ENCODE measurements at places on chromosomes 13 and 19.

GRCh38 chr13:31742097-31742734, 2.9 kb downstream of the RXFP2 start:
- peak; percentile 76 for DNase-seq

DNA sequence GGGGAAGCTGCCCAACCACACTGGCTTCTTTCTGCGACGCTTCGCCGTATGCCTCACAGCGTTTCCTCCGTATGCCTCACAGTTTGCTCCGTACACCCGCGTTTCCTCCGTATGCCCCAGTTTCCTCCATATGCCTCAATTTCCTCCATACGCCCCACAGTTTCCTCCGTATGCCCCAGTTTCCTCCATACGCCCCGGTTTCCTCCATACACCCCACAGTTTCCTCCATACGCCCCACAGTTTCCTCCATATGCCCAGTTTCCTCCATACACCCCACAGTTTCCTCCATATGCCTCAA, 22.6 kb downstream of the GAS6 start:
- DNase-seq, result no peak

DNA sequence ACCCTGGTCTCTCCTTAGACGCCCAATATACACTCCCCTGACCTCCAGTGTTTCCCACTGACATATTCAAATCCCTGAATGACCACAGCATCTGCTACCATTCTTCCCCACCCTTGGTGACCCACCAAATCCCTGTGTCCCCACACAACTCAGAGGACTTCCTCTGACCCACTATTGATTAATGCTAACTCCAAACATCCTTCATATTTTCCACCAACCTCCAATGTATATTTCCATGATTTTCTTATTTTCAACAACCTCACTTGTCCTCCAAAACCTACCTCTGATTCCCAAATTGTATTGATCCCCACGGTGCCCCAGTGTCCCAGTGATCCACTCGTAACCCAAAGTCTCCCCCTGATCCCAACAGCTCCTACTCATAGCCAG, 526 bp upstream of the DMWD start:
- DNase-seq, result no peak

DNA sequence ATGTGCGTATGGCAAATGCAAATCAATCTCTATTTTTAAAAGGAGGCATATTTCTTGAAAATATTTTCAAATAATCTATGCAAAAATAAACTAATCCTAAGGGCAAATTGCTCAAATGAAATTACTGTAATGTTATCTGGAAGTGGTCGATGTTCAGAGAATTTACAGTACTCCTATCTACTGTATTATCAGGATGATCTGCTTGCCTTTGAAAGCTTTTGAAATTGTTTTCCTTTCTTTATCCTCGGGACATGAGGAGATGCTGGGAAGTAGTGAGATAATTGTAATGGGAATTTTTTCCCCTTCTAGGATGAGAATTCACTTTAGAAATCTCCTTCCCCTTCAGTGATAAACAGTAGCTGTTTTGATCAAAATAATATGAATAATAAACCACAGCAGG, 577.2 kb upstream of the MIR17HG start:
- DNase-seq, result no peak

- no peak for DNase-seq
These were observed at the start of gene LYPD4 for GRCh38 chr19:41844601-41845000. TSS of gene LYPD4 (minus strand) at chr19:41844683. CDS start at chr19:41839285, 5,398 bp downstream.

DNA sequence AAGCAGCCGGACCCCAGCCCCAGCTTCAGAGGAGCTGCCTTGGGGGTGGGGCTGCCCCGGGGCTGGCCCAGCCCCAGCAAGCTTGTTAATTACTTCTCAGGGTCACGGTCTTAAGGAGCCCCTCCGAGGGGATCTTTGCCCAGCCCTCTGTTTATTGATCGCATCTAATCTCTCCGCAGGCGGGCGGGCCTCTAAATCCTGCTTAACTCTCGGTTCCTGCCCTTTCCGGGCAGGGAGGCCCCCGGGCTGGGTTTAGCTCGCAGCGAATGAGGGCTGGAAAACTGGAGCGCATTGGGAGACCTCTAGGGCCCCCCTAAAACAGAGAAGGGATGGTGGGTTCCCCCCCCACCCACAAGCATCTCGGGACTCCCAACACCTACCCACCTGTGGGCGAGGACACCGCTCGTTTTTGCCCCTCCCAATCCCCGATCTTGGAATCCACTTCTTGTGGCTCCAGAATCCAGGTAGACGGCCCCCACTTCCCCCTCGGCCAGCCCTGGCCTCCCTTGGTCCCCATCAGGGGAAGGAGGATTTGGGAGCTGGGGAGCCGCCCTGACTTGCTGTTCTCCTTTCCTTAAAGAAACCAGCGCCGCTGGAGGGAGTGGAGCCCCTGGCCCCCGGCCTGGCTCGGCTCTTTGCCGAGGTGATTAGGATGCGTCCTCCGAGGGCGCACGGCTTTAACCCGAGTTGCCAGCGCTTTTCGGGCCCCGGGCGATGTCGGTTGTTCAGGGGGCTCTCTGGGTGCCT, 59.5 kb upstream of the ADGRL1 start:
- DNase-seq, result no peak

- peak; percentile 38 for DNase-seq
These were observed at the start of gene FARP1 for GRCh38 chr13:98142380-98143156. TSS of gene FARP1 (plus strand) at chr13:98143094. CDS start at chr13:98213243, 70,149 bp downstream.

GRCh38 chr13:113948034-113948742, 25.7 kb downstream of the C13orf46 start:
- DNase-seq, result no peak

GRCh38 chr19:31249217-31249616, 100.0 kb downstream of the TSHZ3 start:
- no peak for DNase-seq

- DNase-seq, result no peak
These were observed 129.3 kb downstream of the ATP11A start for GRCh38 chr13:112819111-112819510.

DNA sequence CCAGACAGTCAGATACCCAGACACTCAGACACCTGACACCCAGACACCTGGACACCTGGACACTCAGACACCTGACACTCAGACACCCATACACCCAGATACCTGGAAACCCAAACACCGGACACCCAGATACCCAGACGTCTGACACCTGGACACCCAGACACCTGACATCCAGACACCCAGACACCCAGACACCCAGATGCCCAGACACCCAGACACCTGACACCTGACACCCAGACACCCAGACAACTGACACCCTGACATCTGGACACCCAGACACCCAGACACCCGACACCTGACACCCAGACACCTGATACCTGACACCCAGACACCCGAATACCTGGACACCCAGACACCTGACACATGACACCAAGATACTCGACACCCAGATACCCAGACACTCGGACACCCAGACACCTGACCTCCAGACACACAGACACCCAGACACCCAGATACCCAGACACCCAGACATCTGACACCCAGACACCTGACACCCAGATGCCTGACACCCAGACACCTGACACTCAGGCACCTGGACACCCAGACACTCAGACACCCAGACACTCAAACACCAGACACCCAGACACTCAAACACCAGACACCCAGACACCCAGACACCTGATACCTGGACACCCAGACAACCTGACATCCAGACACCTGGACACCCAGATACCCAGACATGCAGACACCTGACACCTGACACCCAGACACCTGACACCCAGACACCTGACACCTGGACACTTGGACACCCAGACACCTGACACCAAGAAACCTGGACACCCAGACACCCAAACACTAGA, 19.1 kb downstream of the C19orf12 start:
- DNase-seq, result no peak

- DNase-seq, result no peak
These were observed 19.4 kb upstream of the CRTC1 start for GRCh38 chr19:18663940-18664530.

GRCh38 chr19:9958379-9958821, 22.1 kb upstream of the OLFM2 start:
- DNase-seq, result no peak

- no peak for DNase-seq
These were observed 8.1 kb downstream of the BLOC1S3 start for GRCh38 chr19:45186509-45187334.

- DNase-seq, result no peak
These were observed 176.9 kb downstream of the SHISA2 start for GRCh38 chr13:25874907-25875306.

DNA sequence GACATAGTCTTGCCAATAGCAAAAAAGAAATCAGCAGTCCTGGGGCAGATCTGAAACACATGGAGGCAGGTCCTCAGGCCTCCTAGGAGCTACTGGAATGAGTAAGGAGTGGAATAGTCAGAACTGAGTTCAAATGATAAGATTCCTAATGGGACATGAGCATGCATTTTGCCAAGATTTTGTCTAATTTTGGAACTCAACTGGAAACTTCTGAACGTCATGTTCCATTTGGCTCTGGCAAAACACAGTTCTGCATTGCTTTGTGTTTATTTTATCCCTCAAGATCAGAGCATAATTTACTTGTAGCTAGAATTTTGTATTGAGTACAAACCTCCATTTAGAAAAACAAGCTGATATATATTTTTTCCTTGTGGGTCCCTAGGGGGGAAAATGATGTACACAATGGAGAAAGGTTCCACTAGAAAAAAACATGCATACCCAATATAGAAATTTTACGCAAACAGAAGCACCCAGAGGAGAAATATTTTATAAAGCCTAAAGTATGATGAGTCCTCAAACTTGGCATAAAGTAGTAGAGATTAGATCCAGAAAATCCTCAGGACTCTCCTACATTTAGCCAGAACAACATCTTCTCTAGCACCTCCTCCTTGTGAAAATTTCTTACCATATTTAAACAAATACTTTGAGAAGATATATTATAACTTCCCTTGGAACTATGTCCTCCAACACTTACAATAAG, 149.0 kb upstream of the SERP2 start:
- no peak for DNase-seq

- no peak for DNase-seq
These were observed 10.2 kb downstream of the COLGALT1 start for GRCh38 chr19:17565611-17566010.

DNA sequence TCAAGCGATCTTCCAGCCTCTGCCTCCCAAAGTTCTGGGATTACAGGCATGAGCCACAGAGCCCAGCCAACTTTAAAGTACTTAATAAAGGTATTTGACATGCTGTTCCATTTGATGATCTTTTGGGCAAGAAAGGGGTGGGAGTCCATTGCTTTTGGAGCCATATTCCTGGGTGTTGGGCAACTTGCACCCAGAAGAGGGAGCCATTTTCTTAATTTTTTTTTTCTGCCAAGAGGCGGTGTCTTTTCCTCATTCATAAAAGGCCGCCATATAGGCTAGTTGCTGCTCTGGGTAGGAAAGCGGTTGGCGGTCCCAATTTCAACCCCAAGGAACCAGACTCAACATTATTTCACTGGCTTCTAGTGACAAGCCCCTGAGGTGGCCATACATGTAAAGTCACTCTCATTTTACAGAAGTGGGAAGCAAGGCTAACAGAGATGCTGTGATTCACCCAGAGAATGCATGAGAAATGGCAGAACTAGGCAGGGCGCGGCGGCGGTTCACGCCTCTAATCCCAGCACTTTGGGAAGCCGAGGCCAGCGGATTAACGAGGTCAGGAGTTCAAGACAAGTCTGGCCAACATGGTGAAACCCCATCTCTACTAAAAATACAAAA, 139.6 kb downstream of the CACNA1A start:
- peak; percentile 37 for DNase-seq

- DNase-seq, result no peak
These were observed 529.8 kb upstream of the NBEA start for GRCh38 chr13:34412295-34412694.

DNA sequence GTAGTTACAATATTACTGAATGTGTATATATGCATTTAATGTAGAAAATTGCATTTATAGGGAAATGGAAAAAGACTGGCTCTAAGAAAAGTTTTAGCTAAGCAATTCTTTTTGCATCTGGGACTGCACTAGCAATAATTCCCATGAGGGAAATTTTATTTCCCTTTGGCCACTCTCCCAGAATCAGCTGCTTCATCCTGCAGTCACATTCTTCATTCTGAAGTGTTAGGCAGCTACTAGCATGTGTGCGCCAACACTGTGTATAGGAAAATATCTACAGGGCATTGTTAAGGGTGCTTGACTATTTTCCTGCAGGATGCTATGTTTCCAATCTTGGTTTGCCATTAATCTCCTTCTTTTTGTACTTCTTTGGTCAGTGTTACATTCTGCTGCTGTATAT, 312.8 kb upstream of the PCDH20 start:
- DNase-seq, result no peak

- DNase-seq, result no peak
These were observed 377.0 kb downstream of the ITGBL1 start for GRCh38 chr13:101829484-101829883.

DNA sequence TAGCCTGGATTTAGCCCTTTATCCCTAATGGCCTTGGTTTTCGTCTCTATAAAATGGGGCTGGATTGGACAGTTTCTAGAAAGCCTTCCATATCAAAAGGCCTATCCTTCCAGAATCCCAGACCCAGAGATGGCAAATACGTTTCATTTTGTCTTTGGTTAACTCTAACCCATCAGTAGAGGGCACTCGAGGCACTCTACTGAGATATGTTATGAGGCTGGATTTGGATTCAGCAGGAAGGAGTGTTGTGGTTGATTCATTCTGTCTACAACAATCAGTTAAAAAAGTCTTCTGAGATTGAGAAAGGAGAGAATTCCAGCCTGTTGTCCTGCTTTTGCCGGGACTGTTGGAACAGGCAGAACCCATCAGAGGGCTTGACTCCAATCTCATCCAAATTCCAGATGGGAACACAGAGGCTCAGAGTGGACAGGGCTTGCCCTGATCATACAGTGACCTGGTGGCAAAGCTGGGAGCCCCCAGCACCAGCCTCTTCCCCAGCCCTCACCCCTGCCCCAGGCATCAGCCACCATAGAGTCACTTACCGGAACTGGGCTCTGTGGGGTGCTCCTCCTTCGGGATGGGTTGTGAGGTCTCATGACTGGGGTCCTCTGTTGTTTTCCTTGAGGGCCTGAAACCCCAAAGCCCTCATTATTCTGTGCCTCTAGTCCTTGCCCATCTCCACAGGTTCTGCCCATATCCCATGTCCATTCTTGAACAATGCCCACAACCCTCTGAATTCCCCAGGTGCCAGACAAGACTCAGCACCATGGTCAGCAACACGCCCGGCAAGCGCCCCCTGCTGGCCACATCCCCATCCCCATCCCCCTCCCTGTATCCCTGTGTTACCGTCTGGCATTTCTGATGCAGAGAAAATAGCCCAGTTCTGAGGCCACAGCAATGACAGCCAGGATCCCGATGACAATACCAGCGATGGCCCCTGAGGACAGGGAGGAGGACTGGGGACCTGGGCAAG, 12.3 kb upstream of the ZNF180 start:
- peak; percentile 27 for DNase-seq

DNA sequence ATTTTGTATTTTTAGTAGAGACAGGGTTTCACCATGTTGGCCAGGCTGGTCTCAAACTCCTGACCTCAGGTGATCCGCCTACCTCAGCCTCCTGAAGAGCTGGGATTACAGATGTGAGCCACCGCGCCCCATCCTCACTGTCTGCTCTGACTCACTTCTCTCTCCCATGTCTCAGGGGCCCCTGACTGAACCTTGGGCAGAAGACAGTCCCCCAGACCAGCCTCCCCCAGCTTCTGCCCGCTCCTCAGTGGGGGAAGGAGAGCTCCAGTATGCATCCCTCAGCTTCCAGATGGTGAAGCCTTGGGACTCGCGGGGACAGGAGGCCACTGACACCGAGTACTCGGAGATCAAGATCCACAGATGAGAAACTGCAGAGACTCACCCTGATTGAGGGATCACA, 5.0 kb downstream of the SIGLEC9 start:
- no peak for DNase-seq

- no peak for DNase-seq
These were observed 8.7 kb downstream of the ATP12A start for GRCh38 chr13:24688950-24689349.

- DNase-seq, result no peak
These were observed 59.5 kb downstream of the FGF9 start for GRCh38 chr13:21730186-21730880.

Measured in suppressor macrophage treated with lipopolysaccharide for 1 hour (primary cell).